NCI-H1436 (cell line): ENCODE measurements at places on chromosomes 12 and 14.

DNA sequence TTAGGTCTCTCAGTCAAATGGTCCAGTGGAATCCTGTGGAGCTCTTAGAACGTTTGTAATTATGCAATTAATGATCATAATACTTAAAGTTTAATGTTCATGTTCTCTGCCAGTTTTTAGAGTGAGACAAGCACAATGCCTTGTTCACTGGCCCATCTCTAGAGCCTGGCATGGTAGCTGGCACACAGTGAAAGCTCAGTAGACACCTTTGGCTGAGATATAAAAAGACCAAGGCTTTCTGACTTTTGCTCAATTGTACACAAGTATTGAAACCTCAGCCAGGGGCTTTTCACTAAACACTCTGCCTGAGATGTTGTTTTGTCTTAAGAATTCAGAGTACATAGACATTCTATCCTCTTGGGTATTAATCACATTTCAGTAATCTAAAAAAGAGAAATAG is 241.8 kb upstream of the ATP2B1 start:
- no peak for DNase-seq

GRCh38 chr12:109308534-109309380 is at the start of gene FOXN4:
Gene FOXN4 (minus strand): TSS chr12:109309284. CDS start chr12:109308321, 963 bp downstream.
- DNase-seq = no peak

DNA sequence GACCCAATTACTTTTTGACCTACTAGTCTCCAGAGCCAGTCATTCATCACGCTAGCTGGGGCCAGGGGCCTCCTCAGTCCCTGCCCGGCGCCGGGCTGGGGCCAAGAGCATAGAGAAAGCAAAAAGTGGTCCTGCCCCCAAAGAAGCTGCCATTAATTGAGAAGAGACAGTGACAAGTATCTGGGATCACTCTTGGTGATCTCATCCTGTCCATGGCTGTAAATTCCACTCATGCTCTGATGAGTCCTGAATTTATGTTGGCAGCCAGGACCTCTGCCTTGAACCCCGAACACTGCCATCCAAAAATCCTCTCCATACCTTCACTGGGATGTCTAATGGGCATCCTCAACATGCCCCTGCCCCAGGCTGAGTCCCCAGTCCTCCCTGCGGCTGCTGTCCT is 34.4 kb upstream of the DLK1 start:
- no peak for DNase-seq

DNA sequence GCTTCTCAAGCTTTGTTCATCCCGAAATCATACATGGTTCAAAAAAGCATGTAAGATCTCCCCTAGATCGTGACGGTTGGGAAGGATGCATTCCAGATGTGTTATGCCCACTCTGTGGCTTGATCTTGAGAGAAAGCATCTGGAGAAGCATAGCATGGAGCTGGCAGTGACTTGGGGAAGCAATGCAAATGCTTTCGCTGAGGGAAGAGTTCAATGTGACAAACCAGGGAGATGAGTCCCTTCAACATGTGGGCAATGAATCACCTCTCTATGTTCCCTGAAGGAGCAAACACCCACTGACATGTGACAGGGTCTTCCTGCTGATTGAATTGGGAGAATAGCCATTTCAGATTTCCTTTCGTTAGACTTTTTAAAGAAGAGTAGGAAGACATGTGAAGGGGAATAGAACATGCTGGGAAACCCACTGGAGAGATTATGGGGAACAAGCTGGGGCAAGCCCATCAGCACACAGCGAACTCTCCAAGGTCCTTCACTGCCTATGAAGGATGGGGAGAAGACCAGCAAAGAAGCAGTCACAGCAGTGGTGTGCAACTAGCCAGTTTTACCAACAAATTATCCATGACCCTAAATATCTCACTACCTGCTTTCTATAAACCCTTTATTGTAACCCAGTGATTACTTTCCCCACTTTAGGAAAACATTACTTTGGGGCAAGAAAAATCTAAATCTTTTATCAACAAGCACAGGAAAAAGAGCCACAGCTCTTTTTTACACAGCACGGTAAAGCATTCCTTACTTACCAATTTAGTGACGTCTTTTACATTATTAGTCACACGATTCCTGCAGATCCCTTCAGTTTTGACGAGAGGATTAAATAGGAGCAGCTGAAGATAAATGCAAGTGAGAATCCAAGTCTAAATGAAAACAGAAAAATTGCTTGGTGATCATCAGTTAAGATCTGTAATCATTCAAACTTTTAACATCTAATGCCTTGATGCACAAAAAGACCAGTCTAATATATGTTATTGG is 35.0 kb downstream of the KITLG start:
- no peak for DNase-seq

GRCh38 chr12:105013892-105014291 is 27.8 kb downstream of the NOPCHAP1 start:
- DNase-seq = no peak

DNA sequence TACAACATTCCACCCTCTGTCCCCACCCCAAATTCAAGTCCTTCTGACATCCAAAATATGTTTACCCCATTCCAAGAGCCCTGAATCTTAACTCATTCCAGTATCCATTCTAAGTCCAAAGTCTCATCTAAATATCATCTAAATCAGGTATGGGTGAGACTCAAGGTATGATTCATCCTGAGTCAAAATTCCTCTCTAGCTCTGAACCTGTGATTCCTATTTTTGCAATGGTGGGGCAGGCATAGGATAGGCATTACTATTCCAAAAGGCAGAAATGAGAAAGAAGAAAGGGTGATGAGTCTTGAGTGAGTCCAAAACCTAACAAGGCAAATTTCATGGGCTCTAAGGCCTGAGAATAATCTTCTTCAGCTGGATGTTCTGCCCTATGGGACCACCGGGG is 140.3 kb upstream of the FAR2 start:
- no peak for DNase-seq

DNA sequence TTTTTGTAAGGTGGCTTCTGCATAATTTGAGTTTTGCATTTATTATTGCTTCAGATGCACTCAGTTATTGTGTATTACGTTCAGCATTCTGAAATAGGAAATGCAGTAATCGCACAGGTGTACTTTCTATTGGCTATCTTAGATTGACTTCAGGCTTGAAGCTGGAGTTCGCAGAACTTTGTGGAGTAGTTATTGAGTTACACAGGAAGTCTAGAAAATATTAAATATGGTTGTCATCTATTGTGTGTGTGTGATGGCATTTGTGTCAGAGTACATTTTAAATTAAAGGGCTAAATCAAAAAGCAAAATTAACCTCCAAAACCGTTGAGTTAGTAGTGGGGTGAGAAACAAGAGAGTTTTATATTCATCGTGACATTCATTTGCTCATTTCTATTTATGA is 2.7 kb downstream of the ARID2 start:
- DNase-seq = no peak

DNA sequence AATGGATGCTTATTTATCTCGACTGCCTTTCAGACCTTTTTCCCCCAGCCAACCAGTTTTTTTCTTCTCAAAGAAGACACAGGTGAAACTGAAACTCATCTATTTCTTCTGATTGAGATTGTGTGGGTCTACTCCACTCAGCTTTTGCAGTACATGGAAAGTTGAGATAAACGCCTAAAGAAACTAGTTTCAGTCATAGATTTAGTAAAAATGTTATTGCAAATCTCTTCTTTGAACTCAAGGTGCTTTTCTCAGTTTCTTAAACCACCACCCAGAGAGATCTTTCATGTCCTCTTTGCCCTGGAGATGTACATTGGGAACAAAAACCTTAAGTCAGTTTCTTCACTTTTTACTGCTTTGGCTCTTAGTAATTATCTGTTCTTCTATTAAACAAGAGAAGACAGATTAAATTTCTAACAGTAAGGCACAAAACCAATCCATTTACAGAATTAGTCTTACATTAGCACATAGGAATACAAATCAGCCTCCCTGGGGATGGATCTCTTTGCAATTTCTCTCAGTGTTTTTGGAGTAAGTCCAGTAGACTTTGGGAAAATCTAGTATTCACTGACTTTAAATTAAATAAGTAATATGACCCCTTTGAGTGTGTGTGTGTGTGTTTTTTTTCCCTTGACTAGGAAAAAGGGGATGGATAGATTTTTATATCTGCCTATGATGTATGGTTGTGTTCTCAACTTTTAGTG is 11.6 kb downstream of the FBXW8 start:
- no peak for DNase-seq

- peak; percentile 63 for DNase-seq
Observed at GRCh38 chr14:105398726-105399465, 558 bp downstream of the TEX22 start.

- DNase-seq = no peak
Observed at GRCh38 chr12:71438670-71439361, 782 bp upstream of the LGR5 start.

DNA sequence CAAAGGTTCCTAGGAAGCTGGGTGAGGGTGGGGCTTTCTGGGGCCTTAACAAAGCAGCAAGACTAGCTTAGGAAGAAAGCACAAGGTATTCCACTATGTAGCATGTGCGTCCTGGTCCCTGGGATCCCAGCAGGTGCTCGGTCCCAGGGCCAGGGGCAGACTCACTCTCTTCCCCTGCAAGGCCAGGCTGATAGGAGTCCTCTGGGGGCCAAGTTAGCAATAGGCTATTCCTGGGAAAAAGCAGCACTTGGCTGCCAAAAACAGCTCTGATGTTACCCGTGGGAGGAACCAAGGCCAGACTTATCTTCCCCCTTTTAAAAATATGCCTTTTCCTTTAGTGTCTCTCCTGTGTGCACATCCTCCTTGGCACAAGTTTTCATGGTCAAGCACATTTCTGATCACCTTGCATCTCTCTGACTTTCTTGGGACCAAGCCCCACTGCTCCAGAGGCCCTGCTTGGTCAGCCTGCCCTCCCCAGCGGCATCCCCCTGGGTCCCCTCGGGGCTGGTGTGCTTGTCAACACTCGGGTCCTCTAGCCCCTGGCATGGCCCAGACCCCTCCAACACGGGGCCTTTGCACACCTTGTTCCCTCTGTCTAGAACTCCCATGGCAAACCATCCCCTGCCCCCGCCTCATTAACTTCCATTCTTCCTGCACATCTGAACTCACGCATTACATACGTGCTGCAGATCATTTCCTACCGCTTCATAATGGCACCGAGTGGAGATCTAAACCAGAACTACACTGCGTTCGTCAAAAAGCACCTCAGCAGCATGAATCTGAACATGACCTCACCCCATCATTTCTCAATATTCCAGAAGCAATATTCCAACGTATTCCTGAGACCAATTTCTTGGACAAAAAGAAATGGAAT is 21.9 kb downstream of the CCDC92 start:
- no peak for DNase-seq

DNA sequence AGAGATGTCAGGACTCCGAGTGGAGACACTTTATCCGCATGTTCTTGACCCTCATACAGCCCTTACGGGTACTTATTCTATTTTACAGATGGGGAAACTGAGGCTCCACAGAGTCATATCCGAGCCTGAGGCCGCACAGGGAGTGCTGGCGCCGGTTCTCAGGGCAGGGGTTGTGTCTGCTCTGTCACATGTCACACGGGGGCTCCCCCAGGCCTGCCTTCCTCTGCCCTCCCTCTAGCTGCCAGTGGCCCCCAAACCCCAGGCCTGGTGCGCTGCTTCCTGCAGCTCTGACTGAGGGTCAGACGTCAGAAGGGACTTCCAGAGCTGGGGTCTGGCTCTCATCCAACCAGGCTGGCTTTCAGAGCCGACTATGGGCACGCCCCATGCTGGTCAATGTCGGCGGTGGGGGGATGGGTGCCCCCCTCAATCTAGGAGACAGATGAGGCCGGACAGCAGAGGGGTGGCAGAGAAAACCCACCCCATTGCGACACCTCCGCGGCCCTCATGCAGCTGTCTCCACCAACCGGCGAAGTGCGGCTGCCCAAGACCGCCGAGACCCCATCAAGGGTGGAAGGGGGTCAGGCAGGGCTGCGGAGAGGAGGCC is 811 bp upstream of the INF2 start:
- DNase-seq = no peak

GRCh38 chr12:42638011-42638410 is 48.5 kb upstream of the PRICKLE1 start:
- no peak for DNase-seq
